ENCODE measurements at places on chromosomes 16 and 17. TPM values are rescaled to one million over a fixed set of nuclear protein-coding genes. Genes with fewer than 3 reads are reported as not detected.

DNA sequence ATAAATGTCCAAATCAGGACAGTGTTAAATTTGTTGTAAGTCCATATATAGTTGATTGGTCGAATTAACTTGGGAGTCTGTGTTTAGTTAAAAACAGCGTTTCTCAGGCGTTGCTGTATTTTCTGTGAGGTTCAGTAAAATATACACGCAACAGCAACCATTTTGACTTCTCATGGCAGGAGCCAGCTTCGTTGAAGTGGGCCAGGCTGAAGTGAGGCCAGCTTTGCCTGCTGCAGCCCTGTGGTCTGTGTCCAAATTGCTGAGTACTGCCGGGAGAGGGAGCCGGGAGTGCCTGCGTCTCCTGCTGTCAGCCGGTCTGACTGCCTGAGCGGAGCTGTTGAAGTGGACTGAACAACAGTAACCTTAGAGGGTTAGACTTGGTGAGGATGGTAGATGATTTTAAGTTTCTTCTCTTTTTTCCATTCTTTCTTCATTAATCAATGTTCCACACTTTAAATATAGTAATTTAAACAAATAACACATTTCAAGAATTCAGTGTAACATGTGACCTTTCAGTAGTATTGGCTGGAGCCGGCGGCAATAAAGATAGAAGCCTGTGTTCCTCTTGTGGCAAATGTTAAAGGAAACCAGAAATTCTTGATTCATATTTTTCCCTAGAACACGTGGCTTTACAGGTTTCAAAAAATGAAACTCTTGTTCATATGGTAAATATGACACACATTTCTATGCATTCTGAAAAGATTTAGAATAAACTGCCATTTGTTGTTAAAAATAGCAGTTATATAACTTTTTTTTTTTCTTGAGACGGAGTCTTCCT, 37.0 kb upstream of the ZNF750 start:
- peak; percentile 74 for DNase-seq

DNA sequence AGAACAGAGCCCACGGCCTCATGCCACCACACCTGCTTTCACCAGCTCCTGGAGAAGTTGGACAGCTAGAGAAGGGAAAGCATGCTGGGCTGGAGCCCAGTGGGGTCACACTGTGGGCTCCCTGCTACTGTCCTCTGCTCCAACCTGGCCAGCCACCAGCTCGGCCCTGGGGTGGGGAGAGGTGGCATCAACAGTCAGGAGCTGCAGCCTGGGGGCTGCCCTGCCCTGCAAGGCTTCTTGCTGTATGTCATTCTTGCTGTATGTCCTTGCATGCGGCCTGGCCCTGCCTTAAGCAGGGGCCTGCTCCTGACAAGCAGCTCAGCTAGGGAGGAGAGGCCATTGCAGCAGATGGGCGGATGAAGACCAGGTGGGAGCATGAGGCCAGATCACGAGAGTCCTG, 50.7 kb upstream of the CCL2 start:
- no peak for DNase-seq

DNA sequence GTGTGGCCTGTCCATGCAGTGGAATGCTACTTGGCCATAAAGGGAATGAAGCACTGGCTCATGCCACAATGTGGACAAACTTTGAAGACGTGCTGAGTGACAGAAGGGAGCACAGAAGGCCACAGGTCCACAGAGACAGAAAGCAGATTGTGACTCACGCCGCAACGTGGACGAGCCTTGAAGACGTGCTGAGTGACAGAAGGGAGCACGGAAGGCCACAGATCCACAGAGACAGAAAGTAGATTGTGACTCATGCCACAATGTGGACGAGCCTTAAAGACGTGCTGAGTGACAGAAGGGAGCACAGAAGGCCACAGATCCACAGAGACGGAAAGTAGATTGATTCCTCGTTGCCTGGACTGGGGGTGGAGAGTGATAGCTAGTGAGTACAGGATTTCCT, 19.2 kb downstream of the ZC3H18 start:
- no peak for DNase-seq

DNA sequence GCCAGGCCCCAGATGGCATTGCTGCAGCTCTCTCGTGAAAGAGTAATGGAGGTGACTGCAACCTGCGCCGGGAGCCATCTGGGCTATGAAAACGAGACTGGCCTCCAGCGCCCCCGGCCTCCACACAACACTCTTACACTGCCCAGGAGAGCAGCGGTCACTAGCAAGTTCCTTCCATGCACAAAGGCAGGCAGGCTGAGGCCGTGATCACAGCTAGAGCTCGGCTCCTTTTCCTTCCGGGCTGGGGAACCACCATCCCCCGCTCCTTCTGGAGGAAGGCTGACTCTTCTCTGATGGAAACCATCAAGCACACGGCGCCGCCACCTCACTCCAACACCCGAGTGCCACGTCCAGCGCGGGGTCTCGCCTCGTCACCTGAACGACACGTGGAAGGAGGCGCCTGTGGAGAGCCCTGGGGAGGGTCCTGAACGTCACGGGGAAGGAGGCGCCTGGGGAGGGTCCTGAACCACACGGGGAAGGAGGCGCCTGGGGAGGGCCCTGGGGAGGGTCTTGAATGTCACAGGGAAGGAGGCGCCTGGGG, 61.9 kb downstream of the KLHDC4 start:
- no peak for DNase-seq

DNA sequence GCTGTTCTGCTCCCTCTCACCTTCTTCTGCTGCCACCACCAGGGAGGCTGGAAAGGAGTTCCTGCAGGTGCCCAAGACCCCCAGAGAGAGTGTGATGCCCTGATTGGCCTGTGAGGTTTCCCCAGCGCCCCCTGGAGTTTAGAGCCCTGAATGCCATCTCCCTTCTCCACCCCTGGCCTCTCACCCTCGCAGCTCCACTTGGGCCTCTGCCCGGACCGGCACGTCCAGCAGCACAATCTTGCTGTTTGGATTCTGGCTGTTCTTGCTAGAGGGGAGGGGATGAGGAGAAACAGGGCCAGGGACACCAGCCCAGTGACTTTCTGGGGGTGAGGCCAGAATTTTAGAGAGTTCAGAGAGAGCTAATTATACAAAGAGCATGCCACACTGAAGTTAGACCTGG, 12.5 kb upstream of the FAM171A2 start:
- no peak for DNase-seq

Gene KRTAP2-3
- total RNA-seq: not detected

Gene CBX2
- 0.78 TPM for total RNA-seq

Gene CEP295NL
- 1.3 TPM for total RNA-seq
